ENCODE measurements at places on chromosomes 6 and 20.
A peak's percentile ranks its signal among the peaks of the same experiment; 100 is the strongest.

GRCh38 chr20:43751167-43752050, 24.6 kb upstream of the GTSF1L start:
- no peak for DNase-seq

DNA sequence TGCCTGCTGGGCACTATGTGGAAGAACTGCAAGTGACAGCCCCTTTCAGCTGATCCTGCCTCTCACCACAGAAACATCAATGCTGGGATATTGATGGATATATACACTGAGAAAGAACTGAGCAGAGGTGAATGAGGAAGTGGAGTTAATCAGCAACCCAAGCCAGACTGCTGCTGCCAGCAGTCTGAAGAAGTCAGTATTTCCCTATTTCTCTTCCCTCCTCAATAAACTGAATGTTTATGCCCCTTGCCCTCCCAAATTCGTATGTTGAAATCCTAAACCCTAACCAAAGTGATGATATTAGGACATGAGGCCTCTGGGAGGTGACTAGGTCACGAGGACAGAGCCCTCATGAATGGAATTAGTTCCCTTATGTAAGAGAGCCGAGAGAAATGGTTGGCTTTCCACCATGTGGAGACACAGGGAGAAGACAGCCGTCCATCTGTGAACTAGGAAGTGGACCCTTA, 76.3 kb downstream of the CDK19 start:
- no peak for DNase-seq

DNA sequence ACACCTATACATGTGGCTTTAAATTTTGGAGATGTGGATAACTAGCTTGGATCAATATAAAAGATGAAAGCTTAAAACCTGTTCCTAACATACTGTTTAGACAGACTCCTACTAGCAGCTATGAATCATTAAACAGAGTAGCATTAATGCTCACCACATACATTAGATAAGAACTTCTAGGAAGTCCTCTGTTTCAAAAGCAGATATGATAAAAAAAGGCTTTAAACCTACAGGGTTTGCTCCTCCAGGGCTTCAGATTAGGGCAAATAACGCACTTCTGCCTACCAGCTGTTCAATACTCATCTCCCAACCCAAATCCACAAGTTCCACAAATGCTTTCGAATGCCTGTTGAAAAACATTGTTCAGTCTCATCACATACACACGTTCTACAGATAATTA, 1.5 kb downstream of the REPS1 start:
- DNase-seq, result no peak

DNA sequence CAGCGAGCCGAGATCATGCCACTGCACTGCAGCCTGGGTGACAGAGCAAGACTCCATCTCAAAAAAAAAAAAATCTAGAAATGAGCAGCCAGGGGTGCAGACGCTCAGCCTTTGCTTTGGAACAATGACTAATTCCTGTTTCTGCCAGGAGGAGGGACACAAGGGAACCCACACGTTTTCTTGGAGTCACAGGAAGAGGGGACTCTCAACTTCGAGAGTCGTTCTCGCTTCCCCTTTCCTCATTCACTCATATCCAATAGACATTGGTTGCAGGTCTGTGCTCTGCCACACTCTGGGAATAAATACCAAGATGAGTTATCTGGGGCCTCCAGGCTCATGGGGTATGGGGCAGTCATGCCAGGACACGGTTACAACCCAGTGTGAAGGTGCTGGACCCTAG, 91.5 kb upstream of the RREB1 start:
- DNase-seq, result no peak

DNA sequence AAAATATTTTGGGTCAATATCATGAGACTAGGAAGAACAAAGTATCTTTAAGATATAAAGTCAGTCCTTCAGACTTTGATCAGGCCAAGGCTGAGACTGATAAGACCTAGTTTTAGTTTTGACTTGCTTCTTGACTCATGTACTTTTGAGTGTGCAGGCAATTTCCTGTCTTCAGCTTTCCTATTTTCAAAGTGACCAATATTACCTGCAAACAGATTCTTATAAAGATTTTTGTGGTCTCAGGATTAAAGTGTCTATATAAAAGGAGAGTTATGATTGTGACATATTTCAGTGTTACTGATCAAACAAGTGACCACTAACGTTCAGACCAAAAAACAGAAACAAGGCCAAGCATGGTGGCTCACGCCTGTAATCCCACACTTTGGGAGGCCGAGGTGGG, 36.0 kb upstream of the AKIRIN2 start:
- DNase-seq, result no peak

DNA sequence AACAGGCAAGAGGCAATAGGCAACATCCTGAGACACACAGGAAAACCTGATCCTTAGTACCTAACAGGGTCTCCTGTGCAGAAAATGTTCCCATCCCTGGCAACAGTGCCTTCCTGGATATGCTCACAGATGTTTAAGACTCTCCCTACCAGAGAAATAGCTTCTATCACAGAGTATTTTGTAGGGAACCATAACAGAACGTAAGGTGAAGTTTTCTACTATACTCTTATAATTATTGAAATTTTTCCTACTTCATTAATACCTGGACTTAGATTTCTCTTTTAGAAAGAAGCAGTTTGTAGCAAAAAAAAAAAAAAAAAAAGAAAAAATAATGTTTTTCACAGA, 33.5 kb upstream of the LGSN start:
- no peak for DNase-seq

DNA sequence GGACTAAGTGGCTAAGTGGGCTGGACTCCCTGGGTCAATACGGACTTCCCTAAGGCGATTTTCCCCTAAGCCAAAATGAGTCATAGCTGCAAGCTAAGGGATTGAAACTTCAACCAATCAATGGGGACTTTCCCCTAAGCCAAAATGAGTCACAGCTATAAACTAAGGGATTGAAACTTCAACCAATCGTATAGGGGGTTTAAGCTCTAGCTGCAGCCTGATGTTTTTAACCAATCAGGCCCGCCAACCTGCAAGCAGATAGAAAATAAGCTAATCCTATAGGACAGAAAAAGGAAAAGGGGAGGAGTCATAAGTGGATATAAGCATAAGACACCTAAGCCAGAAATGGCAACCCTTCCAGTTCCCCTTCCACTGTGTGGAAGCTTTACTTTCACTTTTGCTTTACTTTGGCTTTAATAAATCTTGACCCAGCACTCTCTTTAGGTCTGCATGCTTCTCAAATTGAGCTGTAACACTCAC, 655.0 kb upstream of the HS3ST5 start:
- no peak for DNase-seq

GRCh38 chr6:6581054-6581453, 7.5 kb upstream of the LY86 start:
- DNase-seq, result no peak

GRCh38 chr20:41398408-41398807, 31.8 kb upstream of the EMILIN3 start:
- no peak for DNase-seq

GRCh38 chr6:113944701-113945100, 26.2 kb downstream of the HDAC2 start:
- DNase-seq, result no peak

DNA sequence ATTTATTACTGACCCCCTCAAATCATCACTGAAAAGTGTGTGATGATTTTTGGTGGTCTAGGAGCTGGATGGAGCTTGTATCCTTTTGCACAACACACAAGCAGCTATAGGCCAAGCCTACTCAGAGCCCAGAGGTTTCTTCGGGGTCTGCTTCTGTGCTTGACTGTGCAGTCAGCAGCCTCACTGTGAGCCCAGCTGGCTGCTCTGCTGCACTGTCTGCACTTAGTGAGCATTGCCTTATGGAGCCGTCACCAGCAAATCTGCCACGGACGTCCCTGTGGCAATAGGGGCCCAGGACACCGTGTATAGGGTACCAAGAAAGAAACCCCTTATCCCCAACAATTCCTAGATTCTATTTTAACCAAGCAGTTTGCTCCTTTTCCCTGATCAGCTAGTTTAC, 38.6 kb upstream of the GMPR start:
- DNase-seq, result no peak

GRCh38 chr6:14119784-14120183, 2.2 kb downstream of the CD83 start:
- DNase-seq, result no peak

DNA sequence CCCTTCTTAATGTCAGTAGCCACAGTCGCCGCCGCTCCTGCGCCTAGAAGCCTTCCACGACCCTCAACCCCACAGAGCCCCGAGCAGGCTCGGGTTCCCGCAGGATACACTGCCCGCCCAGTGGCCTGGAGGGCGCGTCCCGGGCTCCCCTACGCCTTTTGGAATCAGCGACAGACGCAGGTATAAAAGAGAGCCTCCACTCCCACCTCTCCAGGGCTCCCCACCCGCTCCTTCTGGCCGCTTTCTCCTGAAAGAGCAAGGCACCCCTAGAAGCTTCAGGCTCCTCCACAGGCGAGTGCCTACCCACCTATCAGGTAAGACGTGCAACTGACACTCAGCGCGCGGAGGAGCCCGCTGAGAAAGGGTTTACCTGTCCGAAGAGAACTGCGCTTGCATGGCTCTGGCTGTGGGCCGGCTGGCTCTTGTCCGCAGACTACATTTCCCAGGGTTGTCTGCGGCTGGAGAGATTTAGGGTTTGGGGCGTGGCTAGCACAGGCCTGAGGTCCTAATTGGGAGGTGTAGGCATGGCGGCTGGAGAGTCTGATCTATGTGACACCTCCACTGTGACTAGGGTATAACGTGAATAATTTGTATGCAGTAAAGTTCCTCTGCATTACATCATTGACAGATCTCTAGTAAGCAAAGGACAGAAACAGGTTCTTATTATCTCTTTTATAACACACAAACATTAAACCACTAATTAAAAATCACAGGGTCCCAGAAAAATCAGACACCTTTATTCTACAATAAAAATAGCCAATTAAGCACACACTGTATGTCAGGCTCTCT, 13.5 kb upstream of the ZNF391 start:
- DNase-seq, result peak; percentile 44

DNA sequence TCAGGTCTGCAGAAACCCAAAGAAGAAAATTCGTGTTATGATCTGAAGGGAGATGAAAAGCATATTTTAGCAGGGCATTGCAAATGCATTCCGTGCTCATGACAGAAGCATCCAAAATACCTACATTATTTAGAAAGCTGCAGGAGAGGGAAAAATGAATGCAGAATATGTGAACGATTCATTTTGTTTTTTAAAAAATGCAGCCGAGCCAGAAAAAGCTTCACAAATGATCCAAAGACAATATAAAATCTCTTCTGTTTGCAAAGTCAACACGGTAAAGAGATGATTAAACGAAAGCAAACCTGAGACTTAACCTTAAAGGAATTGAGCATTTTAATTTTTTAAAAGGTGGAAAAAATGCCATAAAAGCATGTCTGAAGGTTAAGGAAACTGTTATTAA, 136.1 kb upstream of the SULF2 start:
- no peak for DNase-seq

DNA sequence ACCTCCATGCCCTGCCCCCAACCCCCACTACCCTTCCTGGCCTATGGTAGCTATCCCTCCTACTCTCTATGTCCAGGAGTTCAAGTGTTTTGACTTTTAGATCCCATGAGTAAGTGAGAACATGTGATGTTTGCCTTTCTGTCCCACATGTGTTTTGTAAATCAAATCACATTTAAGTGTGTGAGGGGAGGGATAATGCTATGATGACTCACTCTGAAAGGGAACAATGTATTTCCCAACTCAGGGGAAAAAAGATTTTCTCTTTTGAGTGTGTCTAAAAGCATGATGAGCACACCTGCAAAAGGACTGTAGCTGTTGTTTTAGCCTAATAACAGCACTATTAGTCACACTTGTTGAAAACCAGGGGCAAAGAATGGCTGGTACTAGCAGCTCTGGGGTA, 193.7 kb downstream of the GJA10 start:
- DNase-seq, result no peak

DNA sequence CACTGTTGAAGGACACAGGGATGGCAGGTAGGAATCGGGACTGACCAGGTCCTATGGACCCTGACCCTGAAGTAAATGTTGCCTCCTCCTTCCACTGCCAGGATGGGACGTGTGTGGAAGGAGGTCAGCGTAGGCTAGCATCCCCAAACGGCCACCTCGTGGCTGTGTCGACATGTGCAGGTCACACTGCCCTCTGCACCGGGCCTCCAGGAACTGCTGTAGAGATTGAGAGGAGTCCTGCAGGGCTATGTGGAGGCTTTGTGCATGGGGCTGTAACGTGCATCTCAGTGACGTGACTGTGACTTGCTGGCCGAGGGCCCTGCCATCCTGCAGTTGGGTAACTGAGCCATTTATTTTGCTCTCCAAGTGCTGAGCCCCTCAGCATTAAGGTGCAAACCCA, 149.5 kb downstream of the PHACTR3 start:
- DNase-seq, result no peak

DNA sequence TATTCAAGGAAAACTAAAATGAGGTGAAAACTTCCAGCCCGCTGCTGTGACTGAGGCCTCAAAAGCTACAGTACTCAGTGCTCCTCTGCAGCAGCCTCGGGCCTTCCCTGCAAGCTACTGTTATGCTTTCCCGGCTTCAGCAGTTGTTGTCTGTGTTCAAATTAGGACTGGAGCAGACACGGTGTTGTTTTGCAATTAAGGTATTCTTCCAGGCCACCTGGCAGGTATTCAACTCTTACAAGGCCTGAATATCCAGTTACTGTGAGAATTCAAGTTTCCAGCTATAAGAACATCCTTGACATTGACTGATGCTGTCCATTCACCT, 10.7 kb downstream of the TXNDC5 start:
- no peak for DNase-seq

DNA sequence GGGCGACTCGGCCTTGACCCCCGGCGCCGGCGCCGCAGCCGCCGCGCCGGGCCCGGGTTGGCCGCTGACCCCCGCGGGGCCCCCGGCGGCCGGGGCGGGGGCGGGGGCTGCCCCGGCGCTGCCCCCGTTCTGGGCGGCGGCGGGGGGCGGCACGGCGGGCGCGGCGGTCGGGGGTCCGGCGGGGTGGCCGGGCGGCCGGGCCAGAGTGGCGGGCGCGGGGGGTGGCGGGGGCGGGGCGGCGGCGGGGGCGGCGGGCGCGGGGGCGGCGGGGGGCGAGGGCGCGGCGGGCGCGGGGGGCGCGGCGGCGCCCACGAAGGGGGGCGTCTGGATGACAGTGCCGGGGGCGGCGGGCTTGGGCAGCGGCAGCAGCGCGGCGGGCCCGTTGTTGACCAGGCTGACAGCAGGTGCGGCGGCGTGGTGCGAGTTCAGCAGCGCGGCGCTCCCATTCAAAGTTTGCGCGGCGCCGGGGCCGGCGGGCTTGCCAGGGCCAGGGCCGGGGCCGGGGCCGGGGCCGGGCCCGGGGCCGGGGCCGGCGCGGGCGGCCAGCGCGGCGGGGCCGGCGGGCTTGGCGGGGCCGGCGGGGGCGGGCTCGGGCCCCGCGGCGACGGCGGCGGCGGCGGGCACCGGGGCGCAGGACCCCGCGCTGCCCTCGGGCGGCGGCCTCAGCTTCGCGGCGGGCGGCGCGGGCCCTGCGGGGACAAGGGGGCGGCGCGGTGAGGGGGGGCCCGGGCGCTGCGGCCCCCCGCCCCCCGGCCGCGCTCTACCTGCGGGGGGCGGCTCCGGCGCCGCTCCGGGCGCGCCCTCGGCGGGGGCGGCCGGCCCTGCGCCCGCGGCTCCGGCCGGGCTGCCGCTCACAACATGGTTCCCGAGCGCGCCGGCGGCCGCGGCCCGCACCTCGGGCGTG, 659 bp downstream of the TAF4 start:
- no peak for DNase-seq

GRCh38 chr6:41503827-41504465, 42.2 kb upstream of the FOXP4 start:
- no peak for DNase-seq

GRCh38 chr6:43723737-43724295, 36.2 kb upstream of the MRPS18A start:
- no peak for DNase-seq
